Glutamatergic neuron (in vitro differentiated cells): ENCODE measurements at places on chromosomes 1 and 21.

DNA sequence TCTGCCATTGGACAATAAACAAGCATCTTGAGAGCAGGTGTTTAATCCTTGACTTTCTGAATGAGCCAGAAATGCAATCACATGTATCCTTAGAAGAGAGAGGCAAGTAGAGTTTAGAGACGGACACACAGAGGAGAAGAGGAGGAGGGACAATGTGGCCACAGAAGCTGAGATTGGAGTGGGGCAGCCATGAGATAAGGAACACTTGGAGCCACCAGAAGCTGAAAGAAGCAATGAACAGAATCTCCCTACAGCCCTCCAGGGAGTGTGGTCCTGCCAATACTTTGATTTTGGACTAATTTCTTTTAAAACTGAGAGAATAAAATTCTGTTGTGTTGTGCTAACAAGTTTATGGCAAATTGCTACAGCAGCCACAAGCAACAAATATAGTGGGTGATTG is 141.0 kb downstream of the ATP6V1G3 start:
- DNase-seq = no peak

DNA sequence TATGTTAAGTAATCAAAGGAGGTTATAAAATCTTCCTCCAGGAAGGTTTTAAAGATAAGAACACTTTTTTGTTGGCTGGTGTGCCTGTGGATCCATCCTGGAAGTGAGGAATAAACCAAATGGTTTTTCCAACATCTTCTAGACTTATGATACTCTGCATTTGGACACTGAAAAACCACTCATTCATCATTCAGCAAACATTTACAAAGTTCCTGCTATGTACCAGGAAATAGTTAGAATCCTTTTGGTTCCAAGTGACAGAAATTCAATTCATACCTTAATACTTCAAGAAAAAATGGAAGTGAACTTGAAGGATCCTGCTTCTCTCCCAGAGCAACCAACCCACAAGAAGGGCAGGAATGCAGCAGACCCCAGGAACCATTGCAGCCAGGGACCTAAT is 39.6 kb upstream of the PIGC start:
- no peak for DNase-seq

- DNase-seq = no peak
These were observed 64.1 kb upstream of the WDR26 start for GRCh38 chr1:224498574-224499170.

- no peak for DNase-seq
These were observed 13.8 kb downstream of the UBASH3A start for GRCh38 chr21:42417533-42417932.

DNA sequence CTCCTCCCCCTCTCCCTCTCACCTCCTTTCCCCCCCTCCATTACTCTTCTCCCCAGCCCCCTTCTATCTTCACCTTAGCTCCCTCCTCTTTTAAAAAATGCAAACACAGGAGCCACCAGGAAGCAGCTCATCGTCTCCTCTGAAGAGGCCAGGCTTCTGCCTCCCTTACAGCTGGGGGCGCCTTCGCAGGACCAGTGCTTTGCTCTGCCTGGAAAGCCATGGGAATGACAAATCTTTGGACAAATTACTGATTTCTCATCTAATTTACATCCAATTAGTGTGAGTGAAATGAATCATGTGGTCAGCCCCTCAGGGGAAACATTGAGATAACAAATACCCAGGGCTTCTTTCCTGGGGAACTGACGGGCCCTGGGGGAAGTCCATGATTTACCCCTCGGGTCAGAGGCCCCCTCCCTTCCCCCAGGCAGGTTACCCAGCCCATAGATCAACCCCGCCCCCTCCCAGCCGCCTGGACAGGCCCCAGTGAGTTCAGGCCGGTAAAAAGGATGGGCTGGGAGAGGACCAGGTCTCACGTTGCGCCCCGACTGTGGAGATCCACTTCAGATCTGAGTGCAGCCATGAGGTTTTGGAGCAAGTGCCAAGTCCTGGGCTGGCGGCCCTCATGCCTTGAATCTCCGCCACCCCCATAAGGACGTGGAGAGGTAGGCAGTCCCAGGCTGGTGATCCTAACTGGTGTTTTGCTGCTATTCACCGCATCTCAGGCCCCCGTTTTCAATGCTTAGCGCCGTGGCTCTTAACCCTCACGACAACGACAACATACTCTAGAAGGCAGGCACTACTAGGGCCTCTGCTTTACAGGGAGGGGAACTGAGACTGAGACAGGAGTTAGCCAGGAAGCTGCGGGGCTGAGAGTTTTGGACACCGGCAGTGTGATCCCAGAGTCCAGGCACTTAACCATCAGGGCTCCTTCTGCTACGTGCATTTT is 300.8 kb downstream of the RRAGC start:
- peak; percentile 48 for DNase-seq

DNA sequence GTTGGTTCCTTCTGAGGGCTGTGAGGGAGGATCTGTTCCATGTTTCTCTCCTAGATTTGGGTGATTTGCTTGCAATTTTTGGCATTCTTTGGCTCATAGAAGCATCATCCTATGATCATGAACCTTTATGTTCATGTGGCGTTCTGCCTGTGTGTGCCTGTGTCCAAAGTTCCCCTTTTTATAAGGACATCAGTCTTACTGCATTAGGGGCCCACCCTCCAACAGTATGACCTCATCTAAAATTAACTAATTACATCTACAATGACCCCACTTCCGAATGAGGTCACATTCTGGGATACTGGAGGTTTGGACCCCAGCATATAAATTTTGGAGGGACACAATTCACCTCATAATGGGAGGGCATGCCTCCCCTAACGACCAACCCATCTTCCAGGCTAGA is 12.8 kb upstream of the CAMK1G start:
- no peak for DNase-seq

DNA sequence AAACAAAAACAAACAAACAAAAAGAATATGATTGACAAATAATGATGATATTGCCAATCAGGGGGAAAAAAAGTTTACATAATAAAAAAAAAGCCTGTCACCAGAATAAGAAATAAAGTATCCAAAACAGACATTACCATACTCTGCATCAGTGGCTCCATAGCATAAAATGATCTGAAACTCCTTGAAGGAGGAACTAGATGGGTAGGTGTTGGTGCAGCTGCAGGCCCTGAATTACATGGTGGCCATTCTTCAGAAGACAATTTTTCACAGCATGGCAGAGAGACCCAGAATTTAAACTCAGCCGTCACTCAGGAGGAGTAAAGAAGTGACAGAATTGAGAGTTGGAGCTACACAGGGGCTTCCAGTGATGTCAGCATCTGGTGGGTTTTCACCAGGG is 60.2 kb downstream of the GLUL start:
- DNase-seq = no peak

GRCh38 chr1:23660671-23661070 is 30.9 kb upstream of the RPL11 start:
- peak; percentile 63 for DNase-seq

DNA sequence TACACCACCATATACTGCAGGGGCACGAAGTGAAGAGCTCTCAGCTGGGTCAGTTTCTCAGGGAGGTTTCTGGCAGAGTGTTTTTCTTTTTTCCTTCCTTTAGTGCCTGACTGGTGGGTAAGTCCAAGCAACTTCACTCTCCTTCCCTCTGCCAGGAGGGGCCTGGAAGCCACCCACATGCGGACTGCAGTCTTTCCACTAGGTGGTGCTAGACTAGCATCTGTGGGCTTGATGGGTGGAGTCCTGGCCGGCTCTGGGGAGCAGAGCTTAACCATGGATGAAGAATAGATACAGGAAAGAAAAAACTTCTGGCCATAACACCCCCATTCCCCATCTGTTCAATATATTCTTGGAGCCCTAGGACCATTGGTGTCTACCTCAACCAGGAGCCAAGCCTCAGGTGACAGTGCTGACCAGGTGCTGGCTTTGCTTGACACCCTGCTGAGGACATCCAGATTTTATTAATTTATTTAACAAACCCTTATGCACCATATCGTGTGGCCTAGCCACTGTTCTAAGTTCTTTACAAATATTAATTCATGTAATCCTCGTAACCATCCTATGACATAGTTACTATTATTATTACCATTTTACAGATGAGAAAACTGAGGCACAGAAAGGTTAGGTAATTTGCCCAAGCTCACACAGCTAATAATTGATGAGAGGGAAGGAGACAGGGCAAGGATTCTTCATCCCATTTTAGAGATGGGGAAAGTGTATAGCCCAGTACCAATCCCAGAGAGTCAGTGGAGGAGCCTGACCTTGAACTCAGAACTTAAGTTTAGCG is 126.7 kb upstream of the CSF3R start:
- DNase-seq = peak; percentile 83

DNA sequence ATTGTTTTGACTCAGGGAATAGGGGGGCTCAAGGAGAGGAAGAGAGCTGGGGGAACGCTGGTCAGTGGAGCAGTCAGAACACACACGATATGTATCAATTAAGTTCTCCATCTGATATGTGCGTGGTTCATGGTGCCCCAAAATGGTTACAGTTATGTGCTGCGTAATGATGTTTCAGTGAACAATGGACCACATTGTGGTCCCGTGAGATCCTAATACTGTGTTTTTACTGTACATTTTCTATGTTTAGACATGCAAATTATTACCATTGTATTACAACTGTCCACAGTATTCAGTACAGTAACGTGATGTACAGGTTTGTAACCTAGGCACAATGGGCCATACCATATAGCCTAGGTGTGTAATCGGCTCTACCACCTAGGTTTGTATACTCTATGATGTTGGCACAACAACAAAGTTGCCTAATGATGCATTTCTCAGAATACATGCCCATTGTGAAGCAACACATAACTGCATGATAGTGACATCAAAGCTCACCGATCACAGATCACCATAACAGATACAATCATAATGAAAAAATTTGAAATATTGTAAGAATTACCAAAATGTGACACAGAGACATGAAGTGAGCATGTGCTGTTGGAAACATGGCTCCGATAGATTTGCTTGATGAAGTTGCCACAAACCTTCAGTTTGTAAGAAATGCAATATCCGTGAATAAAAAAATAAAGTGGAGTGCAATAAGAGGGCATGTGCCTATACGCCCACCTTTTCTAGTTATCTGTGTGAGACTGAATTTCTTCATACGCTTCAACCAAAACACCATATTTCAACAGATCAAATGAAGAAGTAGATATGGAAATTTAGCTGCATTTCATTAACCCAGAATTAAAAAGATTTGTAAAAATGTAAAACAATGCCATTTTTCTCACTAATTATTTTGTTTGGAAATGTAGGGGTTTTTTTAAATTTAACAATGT is 14.8 kb upstream of the TMEM54 start:
- no peak for DNase-seq

DNA sequence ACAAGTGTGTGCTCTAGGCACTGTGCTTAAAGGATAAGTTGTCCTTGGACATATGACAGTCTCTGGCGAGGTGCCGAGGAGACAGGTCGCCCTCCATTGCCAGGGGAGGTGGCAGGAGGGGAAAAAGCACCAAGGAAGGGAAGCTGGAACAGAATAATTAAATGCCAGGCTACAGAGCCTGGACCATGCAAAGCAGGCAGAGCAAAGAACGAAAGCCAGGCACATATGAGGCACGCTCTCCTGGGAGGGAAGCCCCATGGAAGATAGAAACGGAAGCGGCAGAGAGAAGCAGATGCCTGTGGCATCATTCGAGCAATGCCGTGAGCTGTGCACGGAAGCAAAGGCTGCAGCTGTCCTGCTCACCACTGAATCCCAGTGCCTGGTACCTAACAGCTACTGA is 91.2 kb downstream of the JAK1 start:
- DNase-seq = peak; percentile 55

DNA sequence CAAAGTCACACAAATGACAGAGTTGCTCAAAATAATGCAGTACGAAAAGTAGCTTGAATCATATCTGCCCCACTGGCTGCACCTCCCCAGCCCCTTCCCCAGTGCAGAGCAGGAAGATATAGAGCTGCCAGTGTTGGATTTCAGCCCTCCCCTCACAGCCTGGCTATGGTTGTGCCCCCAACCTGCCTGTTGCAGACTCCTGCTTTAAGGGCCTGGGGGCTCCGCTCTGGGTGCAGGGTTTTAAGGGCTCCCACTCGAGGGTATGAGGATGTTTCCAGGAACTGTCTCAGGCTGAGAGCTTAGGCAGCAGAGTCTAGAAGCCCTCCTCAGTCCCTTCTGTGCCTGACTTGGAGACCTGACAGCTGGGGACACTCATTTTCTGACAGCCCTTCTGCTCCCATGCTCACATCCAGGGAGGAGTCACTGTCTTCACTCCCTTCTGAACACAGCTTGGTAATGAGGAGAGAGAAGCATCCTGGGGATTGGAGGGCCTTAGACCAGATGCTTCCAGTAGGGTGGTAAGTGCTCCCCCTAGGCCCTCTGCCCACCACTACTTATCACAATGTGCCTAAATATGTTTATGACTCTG is 4.6 kb downstream of the S100A9 start:
- DNase-seq = peak; percentile 49

GRCh38 chr21:37436174-37436573 is 69.6 kb downstream of the DYRK1A start:
- no peak for DNase-seq

DNA sequence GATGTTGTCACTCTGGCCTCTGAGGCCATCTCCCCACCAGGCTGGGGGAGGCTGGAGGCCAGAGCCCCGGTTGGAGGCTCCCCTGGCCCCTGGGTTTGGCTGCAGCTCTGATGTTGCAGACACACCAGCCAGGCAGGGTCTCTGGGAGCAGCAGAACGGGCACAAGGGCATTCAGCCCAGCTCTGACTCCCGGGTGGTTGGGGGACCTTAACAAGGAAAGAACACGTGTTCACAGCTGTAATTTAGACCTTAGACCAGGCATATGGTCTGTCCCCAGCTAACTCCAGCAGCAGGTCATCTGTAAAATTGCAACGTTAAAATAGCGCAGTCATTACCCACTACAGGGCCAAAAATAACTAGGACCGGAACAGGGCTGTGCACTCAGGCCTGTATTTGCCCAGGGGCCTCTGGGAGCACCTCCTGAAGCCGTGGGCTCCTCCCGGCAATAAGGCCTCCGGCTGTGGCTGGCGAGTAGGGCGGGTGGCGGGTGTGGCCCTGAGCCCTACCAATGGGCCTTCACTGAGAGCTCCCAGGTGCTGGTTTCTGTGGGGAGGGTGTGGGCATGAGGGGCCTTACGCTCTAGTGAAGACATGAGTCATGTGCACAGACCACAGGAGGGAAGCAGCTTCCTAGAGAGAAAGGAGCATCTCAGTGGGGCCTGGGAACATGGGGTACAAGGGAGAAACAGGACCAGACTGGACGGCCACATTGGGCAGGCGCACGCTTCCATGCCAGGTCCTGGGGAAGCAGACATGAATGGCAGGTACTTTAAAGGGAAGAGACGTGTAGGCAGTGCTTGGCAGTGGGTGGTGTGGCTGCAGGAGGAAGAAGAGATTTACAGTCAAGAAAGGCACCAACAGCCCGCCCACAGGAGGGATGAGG is 6.1 kb downstream of the LDLRAP1 start:
- no peak for DNase-seq

- DNase-seq = no peak
These were observed 15.2 kb downstream of the EXTL2 start for GRCh38 chr1:100879422-100879821.

- no peak for DNase-seq
These were observed 51.9 kb upstream of the LAX1 start for GRCh38 chr1:203713125-203713524.
